ENCODE measurements at places on chromosomes 2 and 18.

- no peak for DNase-seq
These were observed 20.4 kb upstream of the MTERF4 start for GRCh38 chr2:241122376-241123002.

DNA sequence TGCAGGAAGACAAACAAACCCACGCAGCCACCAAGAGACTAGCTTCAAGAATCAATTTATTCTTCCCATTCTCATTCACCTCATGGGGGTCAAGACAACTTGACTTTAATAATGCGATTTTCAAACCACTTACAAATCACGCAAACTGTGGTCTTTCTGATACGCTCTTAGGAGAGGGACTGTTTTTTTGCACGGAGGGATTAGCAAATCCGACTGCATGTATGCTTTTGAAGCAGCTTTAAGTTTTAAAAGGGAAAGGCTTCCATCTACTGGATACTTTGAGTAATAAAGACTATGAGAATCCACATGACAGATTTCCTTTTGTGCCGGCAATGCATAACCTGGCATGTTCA lies 322.9 kb upstream of the KCNJ3 start:
- DNase-seq = peak; percentile 60

- no peak for DNase-seq
These were observed 189.6 kb downstream of the HAUS1 start for GRCh38 chr18:46293742-46294181.

DNA sequence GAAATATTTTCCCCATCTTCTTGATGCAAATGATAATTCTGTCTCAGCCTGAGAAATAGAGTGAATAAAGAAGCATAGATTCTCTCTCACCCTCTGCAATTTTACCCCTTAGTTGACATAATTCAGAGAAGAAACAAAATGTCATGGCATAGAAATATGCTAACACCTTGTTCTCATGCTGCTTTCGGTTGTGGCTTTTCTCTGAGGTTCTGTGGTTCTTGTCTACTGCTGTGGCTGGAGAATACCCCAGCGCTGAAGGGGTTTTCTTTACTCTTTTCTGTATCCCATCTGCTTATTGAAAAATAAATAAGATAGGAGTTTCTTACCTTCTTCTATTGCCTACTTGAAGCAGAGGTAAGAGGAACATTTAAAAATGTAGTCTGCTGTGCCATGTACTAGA lies 15.4 kb upstream of the RAB27B start:
- no peak for DNase-seq

DNA sequence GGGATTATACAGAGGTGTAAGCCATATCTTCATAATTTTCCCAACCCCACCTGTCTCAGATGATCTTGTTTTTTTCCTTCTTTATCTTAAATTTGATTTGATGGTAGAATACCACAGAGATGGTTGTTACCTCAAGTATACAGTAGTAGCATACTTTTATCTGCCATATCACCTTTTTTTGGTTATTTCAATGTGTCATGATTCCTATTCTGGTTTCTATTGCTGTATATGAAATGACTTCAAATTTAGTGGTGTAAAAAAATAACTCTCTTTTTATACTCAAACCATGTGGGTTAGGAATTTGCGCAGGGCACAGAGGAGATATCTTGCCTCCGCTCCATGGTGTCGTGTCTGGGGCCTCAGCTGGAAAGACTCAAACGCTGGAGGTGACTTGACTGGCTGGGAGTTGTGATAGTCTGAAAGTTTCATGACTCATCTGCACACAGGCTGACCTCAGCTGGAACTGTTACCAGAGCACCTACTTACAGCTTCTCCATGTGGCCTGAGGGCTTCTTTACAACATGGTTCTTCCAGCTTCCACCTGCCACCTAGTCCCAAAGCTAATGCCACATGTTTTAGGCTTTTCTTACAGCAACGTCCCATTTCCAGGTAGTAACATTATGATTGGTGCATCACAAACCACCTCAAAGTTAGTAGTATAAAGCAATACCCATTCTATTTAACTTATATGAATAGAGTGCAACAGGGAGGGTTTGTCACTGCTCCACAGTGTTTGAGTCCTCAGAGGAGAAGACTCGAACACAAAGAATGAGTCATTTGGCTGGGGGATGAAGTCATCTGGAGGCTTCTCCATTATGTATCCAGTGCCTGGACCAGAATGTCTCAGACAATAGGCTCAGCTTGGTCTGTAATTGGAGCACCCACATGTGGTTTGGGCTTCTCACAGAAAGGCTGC lies 82.3 kb upstream of the XPO1 start:
- no peak for DNase-seq

- DNase-seq = peak; percentile 83
These were observed 16.8 kb upstream of the LYPD6 start for GRCh38 chr2:149313512-149313972.

DNA sequence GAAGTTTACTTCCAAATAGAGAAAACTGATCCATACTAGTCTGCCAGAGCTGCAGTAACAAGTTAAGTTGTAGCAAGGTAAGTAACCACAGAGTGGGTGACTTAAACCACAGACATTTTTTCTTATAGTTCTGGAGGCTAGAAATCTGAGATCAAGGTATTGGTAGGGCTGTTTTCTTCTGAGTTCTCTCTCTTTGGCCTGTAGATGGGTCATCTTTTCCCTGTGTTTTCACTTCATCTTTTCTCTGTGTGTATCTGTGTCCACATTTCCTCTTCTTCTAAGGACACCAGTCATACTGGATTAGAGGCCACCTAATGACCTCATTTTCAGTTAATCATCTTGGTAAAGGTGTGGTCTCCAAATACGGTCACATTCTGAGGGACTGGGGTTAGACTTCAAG lies 142.9 kb upstream of the MEX3C start:
- no peak for DNase-seq

- no peak for DNase-seq
These were observed 250.4 kb upstream of the NCKAP5 start for GRCh38 chr2:133818661-133819060.

DNA sequence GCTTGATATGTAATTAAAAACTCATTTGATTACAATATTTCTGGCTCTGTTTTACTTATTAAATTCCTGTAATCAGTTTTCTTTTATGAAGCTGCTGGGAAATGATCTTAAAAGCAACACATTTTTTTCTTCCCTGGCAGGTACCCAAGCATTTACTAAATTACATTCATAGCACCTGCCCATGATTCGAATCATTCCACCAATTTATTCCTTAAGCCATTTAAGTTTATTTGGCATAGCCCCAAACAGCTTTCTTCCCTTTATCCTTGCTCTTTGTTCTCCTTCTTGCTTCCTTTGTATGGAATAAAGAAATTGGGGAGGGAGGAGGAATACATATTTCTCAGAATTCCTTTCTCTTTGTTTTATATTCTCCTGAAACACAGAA lies 241.3 kb downstream of the AGPS start:
- DNase-seq = peak; percentile 28

- DNase-seq = no peak
These were observed 97.7 kb upstream of the CTDP1 start for GRCh38 chr18:79581911-79582310.

DNA sequence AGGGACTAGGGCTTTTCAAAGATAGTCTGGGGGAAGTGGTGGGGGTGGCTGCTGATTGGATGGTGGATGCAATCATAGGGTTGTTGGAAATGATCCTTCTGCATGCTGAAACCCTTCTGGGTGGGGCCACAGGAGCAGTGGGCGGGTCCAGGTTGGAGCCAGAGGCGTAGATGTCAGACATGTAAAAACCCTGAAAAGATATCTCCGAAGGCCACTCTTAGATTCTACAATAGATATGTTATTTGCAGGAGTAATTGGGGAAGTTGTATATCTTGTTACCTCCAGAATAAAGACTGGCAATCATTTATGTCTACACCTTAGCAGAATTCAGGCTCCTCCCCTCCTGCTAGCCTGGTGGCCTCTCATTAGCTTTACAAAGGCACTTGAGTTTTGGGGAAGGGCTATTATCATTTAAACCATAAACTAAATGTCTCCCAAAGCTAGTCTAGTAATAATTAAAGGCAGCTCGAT lies 8.2 kb upstream of the FAM98A start:
- no peak for DNase-seq

GRCh38 chr2:218026244-218026643 lies 23.4 kb upstream of the TNS1 start:
- DNase-seq = no peak

- no peak for DNase-seq
These were observed 6.9 kb downstream of the RAB31 start for GRCh38 chr18:9715088-9715343.

DNA sequence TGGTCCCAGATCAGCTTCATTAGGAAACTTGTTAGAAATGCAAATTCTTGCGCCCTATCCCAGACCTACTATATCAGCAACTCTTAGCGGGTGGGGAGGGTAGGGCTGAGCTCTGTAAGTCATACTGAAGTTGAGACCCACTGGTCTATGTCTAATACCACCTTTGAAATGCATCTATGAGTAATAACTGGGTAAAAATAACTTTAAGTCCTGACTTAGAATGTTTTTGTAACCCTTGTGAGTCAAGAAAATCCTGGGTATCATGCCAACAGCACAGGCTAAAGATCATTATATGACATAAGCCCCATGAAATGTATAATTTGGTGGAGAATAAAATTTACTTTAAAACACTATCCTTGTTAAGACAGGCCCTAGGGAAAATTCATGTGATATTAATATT lies 41.4 kb downstream of the PRKD3 start:
- DNase-seq = no peak

DNA sequence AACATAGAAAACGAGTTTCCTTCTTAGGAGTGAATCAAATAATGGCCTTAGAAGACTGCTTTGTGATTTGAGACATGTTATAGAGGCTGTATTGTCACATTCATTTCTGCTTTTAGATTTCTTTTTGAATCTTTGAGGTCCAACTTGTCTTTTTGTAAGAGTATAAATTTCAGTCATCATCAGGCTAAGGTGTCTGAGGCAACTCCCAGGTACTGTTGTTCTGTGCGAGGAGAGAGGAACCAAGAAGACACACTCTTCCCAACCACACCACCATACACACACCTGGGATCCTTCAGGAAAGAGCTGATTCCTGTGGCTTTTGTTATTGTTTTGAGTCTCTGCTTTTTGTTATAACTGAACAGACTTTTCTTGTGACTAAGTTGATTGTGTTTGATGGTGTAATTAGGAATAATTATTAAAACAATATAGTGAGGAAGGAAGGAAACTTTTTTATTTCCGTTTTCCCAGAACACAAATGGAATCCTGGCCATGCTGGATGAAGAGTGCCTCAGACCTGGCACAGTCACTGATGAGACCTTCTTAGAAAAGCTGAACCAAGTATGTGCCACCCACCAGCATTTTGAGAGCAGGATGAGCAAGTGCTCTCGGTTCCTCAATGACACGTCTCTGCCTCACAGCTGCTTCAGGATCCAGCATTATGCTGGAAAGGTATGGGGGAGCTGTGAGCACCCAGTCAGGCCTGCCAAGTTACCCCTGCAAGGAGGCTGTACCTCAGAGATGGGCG lies 140.4 kb downstream of the MYO1B start:
- no peak for DNase-seq

- DNase-seq = no peak
These were observed 25.0 kb downstream of the SERPINB8 start for GRCh38 chr18:63994783-63995399.

Data from NCI-H774 (cell line).